ENCODE measurements at places on chromosomes 13 and 19.

GRCh38 chr19:39738814-39739213 is 985 bp upstream of the CLC start:
- no peak for DNase-seq

DNA sequence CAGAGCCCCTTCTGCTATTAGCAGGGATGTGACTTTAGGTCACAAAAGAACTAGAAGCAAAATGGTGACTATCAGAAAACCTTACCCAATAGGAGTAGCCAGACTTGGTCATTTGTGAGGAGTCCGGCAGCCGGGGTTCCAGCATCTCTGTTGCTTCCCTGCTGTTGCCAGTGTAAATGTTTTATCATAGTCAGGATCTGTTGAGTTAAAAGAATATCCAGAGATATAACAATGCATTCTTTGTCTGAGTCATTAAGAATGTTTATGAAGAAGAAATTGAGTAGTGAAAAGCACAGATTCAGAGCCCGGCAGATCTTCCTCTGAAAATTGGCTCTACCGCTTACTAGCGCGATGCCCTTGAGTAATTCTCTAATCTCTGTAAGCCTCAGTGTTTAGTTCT is 84.2 kb downstream of the COL4A2 start:
- no peak for DNase-seq

- no peak for DNase-seq
Measured at GRCh38 chr19:19096641-19097627, 33.1 kb downstream of the SLC25A42 start.

- DNase-seq, result no peak
Measured at GRCh38 chr19:926323-926588, 421 bp downstream of the ARID3A start.

- peak; percentile 93 for DNase-seq
Measured at GRCh38 chr19:13150187-13150930, at the start of the genes IER2 and STX10. Gene IER2 (plus strand): TSS chr19:13150411. CDS start chr19:13153187, 2,776 bp downstream. Gene STX10 (minus strand): TSS chr19:13150375. CDS start chr19:13150173, 202 bp downstream.

GRCh38 chr13:113559901-113560644 is 24.5 kb upstream of the TFDP1 start:
- DNase-seq, result peak; percentile 0
